Fibroblast of villous mesenchyme (primary cell): ENCODE measurements at places on chromosomes 3 and 15. TPM values are rescaled to one million over a fixed set of nuclear protein-coding genes. Genes with fewer than 3 reads are reported as not detected.
A peak's percentile ranks its signal among the peaks of the same experiment; 100 is the strongest.

Gene ARHGEF26
- 1.6 and 1.7 TPM in 2 replicates for total RNA-seq

DNA sequence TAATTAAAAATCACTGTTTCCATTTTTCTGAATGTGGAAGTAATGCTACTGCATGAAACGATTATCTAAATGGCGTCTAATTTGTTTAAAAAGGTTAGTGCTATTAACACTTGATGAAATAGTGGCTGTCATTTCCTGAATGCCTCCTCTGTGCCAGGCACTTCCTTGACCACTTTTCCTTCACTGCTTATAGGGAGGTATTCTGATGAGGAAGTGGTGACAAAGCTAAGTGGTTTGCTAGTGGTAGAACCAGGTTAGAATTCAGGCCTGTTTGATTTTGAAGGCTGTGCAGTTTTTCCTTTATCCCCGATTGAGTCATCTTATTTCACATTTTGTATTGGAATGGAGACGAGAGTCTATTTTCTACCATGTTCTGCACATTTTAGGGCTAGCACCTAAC, 119.0 kb downstream of the USP13 start:
- DNase-seq = no peak

GRCh38 chr3:146280864-146281263, 30.0 kb upstream of the PLSCR4 start:
- no peak for DNase-seq

- DNase-seq = no peak
Observed at GRCh38 chr15:66831801-66832390, 129.9 kb downstream of the SMAD6 start.

DNA sequence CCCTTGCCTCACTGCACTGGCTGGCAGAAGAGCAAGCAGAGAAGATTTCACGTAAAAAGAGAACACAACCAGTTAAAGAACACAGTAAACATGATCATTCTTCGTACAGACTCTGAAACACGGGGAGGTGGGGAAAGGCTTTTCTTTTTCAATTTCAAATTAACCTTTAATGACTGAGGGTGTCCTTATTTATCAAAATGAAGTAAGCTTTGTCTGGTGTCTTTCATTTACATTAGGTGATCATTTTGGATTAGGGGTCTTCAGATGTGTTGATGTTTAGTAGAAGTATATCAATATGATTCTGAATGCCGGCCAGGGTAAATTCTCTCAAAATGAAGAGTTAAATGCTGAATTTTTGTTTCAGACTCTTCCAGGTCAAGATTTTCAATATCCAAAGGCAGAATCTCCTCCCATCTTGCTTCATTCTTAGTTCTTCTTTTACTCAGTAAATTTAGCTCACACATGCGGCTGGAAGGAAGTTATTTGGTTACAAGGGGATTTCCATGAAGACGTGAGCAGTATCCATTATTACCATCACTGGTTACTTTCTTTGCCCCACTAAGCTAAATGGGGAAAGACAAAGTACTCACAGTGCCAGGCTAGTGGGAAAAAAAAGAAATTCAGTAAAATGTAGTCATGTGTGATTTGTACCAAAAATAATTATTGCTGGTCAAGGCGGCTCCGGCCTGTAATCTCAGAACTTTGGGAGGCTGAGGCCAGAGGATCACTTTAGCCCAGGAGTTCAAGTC, 272.2 kb upstream of the NR2F2 start:
- no peak for DNase-seq

GRCh38 chr3:53224536-53224935, 31.3 kb downstream of the TKT start:
- no peak for DNase-seq

Gene COX17
- 10.8 and 15.8 TPM in 2 replicates for total RNA-seq

Gene FAM227B
- total RNA-seq = 3.9 and 4.3 TPM in 2 replicates

GRCh38 chr15:85615930-85616329, 178.8 kb downstream of the KLHL25 start:
- peak; percentile 77 for DNase-seq

- no peak for DNase-seq
Observed at GRCh38 chr3:30181581-30181980, 424.8 kb upstream of the TGFBR2 start.

Gene HYAL1
- 1.6 and 2.6 TPM in 2 replicates for total RNA-seq

GRCh38 chr3:181279239-181279565, 289.7 kb upstream of the DNAJC19 start:
- no peak for DNase-seq

Gene GOLGA6L25
- not detected in 2 replicates for total RNA-seq

DNA sequence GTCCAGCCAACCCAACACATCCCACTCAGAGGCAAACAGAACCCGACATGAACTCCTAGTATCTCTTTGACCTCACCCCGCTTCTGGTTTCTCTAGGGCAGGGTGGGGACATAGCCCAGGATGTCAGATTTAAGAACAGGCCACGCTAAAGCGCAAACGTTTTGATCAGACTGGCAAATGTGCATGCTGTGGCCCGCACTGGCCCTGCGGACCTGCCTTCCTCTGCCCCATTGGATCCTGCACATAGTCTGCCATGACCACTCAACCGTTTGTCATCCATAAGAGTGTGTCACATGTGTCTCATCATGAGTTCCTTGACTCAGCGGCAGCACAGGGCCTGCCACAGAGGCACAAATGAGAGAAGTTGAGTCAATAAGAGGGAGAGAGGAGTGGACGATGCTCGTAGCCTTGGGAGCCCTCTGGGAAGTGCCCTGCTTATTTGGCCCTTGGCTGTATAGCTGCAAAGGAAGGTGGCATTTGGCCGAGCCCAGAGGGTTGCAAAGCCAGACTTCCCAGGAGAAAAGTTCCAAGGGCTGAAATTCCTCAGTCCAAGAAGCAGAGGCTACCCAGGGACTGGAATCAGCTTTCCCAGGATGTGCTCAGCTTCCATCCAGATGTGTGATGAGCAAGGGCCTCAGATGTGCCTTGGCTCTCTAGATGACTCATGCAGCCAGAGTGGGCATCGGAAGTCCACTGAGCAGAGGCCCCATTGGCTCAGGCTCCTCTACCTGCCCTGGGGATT, 55.5 kb upstream of the SLCO2A1 start:
- no peak for DNase-seq
